NCI-H460 (cell line): ENCODE measurements at places on chromosomes 1 and 21.

- no peak for DNase-seq
Measured at GRCh38 chr1:7366286-7366954, 404.7 kb upstream of the VAMP3 start.

DNA sequence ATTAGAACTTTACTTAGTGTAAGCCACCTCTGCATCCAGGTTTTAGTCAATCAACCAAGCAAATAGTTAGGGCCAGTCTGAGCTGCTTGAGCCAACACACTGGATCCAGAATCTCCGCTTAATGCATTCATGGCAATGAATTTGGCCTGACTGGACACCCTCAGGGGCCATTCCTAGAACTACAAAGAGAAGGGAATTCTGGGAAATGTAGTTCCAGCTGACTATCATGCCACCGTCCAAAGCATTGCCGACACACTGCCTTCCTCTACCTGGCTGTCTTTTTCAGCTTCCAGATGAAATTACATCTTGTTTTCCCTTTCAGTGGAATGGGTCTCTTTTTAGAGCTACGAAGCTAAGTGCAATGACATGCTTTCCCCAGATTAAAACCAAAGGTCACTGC, 163.0 kb upstream of the IGSF21 start:
- no peak for DNase-seq

DNA sequence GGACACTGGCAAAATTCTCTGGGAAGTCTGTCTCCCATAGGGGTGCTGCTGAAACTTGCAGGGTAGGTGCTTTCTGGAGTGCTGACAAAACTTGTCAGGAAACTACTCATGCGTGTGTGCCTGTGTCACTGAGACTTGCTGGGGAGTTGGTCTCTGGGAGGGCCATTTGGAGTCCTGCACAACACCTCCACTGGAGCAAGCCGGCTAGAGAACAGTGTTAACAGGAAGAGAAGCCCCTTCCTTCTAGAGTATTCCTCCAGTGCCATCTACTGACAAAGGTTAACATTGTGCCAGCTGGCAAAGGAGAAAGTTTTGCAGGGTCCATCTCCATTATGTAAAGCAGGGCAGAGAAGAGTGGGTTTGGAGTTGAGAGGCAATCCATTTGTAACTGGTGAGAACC, 30.0 kb downstream of the ZMYM4 start:
- peak; percentile 11 for DNase-seq

GRCh38 chr21:32514275-32515055, 70.9 kb downstream of the TCP10L start:
- DNase-seq = no peak

GRCh38 chr1:211261229-211261628, 2.1 kb downstream of the RCOR3 start:
- no peak for DNase-seq
